ENCODE measurements at places on chromosomes 5 and 9.

- no peak for DNase-seq
These were observed 44.2 kb downstream of the SARDH start for GRCh38 chr9:133693703-133694529.

DNA sequence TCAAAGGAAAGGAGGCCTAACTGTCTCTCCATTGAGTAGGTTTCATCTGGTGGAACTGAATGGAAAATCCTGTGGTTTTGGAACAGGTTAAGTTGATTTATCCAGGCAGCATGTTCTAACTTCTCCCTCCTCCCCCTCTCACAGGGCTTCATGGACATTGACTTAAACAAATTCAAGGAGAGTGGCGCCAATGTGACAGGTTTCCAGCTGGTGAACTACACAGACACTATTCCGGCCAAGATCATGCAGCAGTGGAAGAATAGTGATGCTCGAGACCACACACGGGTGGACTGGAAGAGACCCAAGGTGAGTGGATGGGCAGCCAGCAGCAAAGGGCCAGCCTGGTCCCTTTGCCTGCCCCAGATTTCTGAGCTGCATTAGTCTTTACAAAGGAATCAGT is 183.9 kb downstream of the GRIA1 start:
- no peak for DNase-seq

DNA sequence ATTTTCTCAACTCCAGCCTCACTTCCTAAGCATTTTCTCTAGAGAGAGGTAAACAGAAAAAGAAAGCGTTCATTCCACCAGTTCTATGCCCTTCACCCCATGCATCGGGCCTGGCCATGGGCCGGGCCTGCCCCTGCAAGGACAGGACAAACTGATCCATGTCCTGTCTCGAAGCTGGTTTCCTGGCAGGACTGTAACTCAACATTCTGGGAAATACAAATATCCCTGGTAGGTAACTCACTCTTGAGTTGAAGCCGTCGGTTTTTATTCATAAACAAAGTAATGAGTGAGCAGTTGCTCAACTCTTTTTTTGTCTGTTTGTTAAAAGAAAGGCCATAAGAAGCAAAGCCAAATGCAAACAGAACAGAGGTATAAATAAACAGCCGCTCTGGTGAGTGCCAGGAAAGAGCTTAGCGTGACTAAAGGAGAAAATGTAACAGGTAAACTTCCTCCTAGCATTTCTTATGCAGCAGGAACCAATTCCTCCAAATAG is 64.4 kb upstream of the DNAH5 start:
- DNase-seq = no peak

- DNase-seq = no peak
These were observed 3.0 kb upstream of the HRCT1 start for GRCh38 chr9:35903049-35903448.

DNA sequence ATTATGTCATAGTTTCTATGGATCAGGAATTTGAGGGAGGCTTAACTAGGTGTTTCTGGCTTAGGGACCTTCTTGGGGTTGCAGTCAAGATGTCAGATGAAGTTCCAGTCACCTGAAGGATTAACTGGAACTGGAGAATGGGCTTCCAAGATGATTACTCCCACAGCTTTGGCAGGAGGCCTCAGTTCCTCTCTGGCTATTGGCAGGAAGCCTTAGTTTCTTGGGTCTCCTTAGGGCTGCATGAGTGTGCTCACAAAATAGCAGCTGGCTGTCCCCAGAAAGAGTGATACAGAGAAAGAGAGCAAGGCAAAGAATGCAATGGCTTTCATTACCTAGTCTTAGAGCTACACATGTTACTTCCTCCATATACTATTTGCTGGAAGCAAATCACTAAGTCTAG is 138.1 kb upstream of the TLE4 start:
- no peak for DNase-seq

GRCh38 chr9:28207657-28208056 is 634.4 kb upstream of the C9orf72 start:
- DNase-seq = no peak

DNA sequence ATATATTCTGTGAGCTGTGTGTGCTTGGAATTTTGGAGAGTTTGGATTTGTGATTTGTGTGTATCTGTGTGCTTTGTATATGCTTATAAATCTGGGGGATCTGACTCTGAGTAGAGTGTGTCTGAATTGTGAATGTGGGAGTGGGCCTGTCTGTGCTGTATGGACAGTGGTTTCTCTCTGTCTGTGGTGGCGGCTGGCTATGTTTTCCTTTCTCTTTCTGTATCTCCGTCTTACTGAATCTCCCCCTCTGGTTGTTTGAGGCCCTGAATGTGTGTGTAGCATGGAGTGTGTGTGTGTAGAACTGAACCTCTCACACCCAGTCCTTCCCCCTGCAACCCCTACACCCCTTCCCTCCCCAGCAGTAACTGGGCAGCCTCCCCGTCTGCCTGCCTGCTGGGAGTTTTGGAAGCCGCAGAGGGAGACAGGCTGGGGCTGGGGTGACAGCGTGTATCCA is 4.7 kb downstream of the CXXC5 start:
- DNase-seq = no peak

- no peak for DNase-seq
These were observed 70.9 kb downstream of the SPRY4 start for GRCh38 chr5:142253938-142254337.

DNA sequence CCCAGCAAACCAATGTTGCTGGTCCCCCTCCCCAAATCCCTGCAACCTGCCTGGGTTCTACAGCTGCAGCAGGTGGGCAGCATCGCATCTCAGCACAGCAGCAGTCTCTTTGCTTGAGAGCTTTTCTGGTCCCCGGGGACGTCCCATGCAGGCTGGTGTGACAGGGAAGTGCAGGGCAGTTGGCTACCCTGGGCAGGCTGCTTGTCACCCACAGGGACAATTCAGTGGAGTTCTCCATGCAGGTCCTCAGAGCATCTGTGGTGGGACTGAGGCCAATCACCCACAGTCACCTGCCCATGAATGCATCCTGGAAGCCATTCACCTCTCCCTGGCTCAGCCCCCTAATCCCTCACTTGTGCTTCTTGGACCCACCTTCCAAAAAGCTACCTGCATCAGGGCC is 43.9 kb upstream of the SEMA4D start:
- DNase-seq = no peak

GRCh38 chr9:134488331-134489280 is 153.0 kb upstream of the COL5A1 start:
- no peak for DNase-seq

GRCh38 chr9:691825-692400 is 149.6 kb upstream of the DMRT1 start:
- no peak for DNase-seq

GRCh38 chr9:73371801-73372200 is 220.1 kb downstream of the ANXA1 start:
- DNase-seq = no peak

DNA sequence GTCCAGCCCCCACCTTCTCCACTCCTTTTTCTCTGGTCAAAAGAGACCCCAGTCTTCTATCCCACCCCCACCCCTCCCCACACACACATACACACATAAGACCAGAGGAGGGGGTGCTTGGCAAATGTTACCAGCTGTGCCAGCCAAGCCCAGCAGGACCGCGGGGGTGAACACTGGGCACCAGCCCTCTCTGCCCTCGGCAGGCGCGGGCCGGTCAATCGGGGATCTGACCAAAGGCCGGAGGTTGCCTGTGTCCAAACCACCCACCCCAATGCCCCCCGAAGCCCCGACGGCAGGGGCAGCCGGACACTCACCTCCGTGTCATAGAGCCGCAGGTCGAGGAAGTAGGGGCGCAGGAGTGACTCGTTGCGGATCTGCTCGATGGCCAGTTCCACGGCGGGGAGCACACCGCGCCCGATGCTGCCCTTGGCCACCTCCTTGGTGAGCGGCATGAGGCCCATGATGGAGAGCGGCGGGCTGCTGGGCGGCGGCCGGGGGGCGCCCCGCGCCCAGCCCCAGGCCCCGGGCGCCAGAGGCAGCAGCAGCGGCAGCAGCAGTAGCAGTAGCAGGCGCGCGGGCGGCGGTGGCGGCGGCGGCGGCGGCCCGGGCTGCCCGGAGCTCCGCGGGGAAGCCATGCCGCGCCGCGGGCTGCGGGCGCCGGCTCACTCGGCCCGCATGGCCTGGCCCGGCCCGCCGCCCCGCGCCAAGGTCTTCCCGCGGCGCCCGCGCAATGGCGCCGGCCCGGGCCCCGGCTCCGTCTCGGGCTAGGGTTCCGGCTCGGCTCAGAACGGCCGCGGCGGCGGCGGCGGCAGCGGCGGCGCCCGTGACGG is 417 bp downstream of the GABBR2 start:
- DNase-seq = no peak

- DNase-seq = no peak
These were observed 598 bp downstream of the RGP1 start for GRCh38 chr9:35749515-35750255.

- DNase-seq = no peak
These were observed 23.2 kb downstream of the GAPVD1 start for GRCh38 chr9:125284855-125285254.

GRCh38 chr9:98644011-98644410 is 64.7 kb downstream of the GABBR2 start:
- no peak for DNase-seq

GRCh38 chr5:140215276-140215675 is 40.3 kb downstream of the CYSTM1 start:
- DNase-seq = no peak

GRCh38 chr5:142048272-142048671 is 35.4 kb upstream of the GNPDA1 start:
- DNase-seq = no peak

- no peak for DNase-seq
These were observed 627.1 kb upstream of the WWC1 start for GRCh38 chr5:167664222-167664804.

- no peak for DNase-seq
These were observed 195.8 kb downstream of the EFNA5 start for GRCh38 chr5:107474716-107475489.

DNA sequence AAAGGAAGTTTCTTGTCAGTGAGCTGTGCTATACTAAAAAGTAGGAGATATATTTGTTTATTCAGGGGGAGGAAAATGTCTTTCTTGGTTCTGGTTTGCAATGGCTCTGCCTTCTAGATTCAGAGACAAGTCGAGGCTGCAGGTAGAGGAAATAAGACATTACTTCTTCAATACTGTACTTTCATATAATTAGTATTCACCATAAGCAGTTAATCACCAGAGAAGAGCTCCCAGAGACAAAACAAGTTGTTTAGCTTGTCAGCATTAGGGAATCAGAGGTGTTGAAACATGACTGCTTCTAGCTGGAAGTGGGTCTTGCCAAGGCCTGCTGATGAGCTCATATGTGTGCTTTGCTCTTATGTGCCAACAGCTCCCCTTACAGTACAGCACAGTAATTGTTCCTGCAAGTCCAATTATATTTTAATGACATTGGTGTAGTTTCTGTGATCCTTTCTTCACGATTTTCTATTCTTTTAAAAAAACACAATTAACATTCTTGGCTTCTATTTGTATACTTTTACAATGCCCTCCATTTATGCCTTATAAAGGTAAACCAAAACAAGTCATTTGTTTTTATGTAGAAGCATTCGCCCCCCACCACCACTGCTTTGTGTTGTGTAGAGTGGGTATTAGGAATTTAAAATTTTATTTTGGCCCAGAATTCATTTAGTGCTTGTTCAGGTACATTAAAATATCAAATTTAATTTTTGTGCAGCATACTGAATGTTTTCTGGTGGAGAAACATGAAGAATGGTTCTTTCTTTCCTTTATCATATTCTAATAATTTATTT is 112.2 kb downstream of the RPS23 start:
- peak; percentile 1 for DNase-seq

DNA sequence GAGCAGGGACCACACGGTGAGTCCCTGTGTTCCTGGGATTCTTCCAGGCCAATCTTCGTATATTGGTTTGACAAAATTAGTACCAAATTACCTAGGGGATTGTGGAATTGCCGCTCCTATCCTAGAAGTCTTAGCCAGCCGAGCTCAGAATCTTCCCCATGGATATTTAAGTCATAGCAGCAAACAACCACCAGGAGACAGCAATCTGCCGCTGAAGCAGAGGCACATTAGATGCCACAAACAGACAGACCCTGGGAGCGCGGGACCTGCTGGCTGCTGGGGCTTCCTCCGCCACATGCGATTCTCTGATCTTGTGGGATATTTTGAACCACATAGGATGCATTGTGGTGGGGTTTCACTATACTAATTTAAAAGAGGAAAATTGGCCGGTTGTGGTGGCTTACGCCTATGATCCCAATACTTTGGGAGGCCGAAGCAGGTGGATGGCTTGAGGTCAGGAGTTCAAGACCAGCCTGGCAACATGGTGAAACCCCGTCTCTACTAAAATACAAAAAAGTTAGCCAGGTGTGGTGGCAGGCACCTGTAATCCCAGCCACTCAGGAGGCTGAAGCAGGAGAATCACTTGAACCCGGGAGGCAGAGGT is 31.7 kb upstream of the ZBTB43 start:
- DNase-seq = no peak

DNA sequence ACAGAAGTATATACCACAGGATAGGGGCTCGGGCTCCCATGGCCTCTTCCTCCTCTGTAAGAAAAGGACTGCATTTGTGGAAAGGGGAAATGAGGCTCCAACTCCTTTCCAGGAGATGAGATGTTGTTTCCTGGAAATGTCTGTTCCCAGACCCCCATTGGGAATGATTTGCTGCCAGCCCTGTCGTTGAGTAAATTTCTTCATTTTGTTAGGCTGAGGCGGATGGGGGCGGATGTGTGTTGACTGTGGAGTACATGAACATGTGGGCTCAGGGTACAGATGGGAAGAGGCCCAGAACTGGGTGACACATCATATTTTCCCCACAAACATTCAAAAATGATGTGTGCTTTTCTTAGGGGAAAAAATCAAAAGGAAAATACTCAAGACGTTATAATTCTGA is 28.8 kb upstream of the TNFAIP8 start:
- DNase-seq = no peak

DNA sequence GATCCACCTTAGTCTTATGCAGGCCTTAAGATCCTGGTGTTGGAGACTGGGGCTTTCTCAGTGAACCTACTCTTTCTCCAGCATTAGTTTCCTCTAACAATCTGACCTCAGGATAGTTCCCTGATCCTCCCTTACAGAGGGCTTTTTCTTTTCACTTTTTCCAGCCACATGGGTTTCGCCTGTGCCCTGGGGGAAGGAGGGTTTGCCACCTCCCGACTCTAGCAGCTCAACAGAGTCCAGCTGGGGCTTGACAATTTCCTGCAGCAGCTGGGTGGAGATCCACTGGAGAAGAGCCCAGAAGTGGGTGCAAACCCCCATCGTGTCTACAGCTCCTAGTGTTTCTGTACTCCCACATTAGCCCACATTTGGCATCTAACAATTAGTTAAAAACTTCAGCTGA is 7.6 kb upstream of the TMEM252 start:
- no peak for DNase-seq

- DNase-seq = peak; percentile 13
These were observed 15.5 kb upstream of the HSD17B3 start for GRCh38 chr9:96317335-96317980.

GRCh38 chr9:97394881-97395280 is 17.0 kb upstream of the TDRD7 start:
- DNase-seq = no peak

DNA sequence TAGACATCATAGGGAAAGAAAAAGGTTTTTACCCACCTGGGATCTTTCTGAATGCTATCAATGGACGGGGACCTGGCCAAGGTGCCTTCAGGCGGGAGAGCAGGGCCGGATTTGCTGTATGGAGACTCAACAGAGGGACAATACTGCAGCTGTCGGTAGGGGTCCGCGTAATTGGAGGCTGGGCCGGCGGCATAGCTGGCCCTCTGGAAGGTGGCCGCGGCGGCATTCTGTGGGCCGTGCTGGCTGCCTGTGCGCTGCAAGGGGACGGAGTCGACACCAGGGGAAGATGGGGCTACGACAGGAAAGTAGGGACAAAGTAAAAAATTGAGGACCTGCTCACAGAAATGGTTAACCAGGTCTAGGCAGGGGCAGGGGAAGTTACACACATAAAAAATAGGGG is 557.9 kb downstream of the CTNND2 start:
- DNase-seq = no peak

Data from stimulated activated CD4-positive, alpha-beta T cell treated with anti-CD3 and anti-CD28 coated beads, TNF-alpha, amount 100 ng/mL, for 4 hours (primary cell).